ENCODE measurements at places on chromosomes 7 and 10.

DNA sequence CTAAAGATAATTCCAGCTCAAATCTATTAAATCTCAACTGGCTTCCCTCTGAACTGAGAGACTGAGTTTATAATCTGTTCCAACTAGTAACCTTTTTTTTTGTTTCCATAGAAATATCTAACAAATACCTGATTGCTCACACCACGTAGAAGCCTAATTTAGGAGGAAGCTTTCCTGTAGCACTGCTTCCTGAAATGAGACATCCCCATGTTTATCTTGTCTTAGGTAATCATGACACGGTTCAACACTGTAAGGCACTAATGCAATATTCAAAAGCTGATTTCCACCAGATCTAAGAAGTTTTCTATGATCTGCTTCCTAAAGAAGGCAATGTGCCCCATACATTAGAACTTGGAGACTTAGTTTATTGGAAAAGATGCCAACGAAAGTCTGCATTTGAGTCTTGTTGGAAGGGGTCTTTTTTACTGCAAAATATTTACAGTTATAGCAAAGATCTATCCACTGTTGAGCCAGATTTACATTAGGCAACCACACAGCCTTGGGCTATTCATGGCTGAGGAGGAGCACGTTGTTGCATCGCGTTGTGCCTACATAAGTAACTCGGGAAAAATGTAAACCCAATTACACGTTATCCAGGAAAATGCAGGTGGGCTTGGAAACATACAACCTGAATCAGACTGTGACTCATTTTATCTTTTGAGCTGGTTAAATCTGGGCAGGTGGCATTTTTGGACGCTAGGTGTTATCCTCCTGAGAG is 66.3 kb downstream of the VIPR2 start:
- DNase-seq = no peak

DNA sequence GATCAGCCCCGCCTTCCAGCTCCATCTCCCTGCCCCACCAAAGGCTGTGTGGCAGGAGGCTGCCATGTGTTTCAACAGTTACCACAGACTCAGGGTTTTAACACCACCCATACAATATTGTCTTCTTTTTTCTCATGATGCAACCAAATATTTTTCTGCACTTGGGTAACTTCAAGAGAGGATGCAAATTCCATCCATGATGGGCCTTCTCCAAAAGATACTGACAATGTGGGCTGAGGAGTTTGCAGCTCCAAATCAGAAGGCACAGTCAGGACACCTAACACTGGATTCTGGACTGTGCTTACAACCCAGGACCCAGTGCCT is 347.9 kb downstream of the GRID1 start:
- no peak for DNase-seq

DNA sequence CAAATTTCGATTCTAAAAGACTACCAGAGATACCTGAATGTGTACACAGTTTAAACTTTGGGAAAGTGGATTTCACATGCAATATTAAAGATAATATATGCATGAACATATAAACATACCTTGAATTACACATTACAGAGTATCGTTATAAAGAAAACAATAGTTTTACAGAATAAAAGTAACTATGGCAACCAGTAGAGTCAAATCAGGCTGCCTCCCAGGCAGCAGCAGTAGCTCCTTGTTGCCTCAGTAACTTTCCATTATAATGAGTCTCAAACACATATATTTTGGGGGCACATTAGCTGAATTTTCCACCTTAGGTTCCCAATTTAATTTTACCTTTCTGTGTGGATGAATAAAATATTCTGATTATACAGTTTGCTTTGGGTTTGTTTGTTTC is 164.4 kb upstream of the FEZF1 start:
- no peak for DNase-seq

GRCh38 chr10:6052247-6053221 is 9.6 kb downstream of the IL2RA start:
- DNase-seq = no peak

GRCh38 chr10:17805921-17806577 is 3.1 kb upstream of the MRC1 start:
- DNase-seq = no peak

DNA sequence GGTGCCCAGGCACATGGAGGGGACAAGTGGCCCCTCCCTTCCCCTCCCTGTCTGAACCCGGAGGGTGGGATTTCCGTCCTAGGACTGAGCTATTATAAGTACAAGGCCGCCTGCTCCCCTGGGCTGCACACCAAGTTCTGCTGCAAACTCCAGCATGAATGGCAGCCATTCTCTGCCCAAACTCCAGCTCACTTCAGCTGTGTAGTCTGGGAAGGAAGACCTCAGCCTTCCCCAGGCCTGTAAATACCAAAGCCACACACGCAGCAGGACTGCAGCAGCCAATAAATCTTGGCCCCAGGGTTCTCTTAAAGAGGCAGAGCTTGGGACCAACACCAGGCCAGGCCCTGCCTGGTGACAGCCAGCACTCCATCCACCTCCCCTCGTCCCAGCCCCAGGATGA is 291.3 kb upstream of the ZMIZ1 start:
- peak; percentile 78 for DNase-seq

GRCh38 chr10:128324058-128324827 is 198.0 kb upstream of the MKI67 start:
- no peak for DNase-seq

DNA sequence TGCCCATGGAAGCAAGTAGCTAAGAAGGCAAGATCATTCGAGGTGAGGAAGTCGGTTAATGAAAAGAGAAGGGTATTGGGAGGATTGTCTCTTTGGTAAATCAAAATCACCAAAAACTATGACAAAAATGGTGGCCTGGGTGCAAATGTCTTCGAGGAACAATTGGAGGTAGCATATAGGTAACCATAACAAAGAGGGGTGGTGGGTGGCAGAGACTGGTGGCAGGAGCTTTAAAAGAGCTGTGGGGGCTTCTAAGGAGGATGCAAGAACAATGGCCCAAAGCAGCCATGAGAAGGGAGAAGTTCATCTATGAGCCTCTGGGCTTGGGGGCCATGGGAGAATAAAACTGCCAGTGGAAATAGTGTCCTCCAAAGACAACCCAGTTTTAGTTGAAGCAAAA is 172.2 kb upstream of the PDE1C start:
- no peak for DNase-seq

GRCh38 chr7:43201912-43202311 is 89.5 kb downstream of the HECW1 start:
- DNase-seq = no peak

DNA sequence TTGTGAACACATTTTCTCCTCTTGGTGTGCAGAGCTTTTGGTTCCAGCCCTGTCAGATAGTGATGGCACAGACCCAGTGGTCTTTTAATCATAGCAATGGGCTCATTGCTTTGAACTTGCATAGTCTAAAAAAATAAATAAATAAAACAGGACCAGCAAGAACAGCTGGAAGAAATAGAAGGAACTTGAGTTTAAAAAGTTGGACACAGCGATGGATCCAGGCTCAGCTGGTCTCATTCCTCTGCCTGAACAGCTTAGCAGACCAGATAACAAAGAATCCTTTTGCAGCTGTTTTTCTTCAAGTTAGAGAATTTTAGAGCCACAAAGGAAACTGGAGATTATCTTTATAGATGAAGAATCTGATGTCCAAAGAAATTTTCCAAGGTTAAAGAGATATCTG is 1005.6 kb downstream of the LRMDA start:
- peak; percentile 86 for DNase-seq
